Stimulated activated CD8-positive, alpha-beta memory T cell treated with anti-CD3 and anti-CD28 coated beads, Interleukin-15, amount 100 ng/mL, for 4 hours (primary cell): ENCODE measurements at places on chromosomes 16 and 17.

GRCh38 chr17:39791111-39791992 is 53.6 kb downstream of the GRB7 start:
- DNase-seq = no peak

GRCh38 chr16:57352636-57353047 is 5.9 kb upstream of the CCL22 start:
- DNase-seq = no peak

DNA sequence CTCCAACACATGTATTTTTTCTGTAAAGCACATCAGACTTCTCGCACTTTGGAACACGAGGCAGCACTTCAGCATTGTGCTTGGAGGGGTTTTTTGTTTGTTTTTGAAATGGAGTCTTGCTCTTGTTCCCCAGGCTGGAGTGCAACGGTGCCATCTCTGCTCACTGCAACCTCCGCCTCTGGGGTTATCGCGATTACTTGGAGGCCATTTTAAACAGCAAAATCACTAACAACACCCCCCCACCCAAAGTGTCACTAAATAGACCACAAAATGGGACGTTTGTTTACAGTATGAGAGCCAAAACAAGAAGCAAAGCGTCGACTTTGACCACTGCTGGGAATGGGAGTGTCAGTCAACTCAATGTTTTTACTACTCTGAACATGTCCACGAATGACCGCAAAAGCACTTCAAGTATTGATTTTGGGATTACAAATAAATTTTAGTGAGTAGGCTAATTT is 9.0 kb upstream of the C16orf87 start:
- DNase-seq = no peak

DNA sequence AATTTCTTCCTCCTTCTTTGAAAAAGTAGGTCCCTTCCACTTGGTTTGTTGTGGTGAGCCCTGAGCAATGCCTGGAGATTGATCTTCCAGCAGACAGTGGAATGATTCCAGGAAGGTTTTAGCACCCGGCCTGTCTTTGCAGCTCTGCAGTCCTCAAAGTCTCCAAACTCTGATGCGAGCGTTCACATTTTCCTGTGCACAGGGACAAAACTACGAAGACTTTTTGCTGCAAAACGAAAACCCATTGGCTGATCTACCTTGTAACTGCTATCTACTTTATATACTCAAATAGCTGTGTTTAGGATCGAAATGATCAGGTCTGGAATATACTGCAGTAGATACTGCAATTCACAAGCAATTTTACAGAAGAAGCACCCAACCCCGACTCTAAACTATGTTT is 21.7 kb downstream of the G6PC1 start:
- no peak for DNase-seq

DNA sequence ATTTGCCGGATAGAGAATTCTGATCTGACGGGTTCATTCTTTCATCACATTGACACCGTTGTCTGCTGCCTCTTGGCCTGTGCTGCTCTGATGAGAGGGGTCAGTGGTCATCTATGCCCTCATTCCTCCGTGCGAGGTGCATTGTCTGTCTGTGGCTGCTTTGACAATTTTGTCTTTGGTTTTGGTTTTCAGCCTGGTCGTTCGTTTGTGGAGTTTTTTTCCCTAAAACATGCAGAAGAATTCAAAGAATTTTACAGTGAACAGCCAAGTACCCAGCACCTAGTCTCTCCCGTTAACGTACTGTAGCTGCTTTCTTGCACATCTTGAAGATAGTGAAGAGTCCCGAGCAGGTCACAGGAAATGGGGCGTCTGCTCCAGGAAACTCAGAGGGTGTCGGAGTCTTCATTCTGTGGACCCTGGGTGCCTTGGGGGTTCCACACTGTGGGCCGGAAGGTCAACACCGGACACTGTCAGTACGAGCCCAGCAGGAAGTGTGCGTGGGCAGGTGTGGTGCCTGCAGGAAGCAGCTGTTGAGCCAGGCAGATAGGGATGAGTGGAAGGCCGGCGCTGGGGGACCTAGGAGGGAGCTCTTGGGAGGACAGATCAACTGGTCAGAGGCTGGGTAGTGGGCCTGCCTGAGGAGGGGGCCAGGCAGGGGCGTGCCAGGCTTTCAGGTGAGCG is 28.2 kb downstream of the CRAMP1 start:
- no peak for DNase-seq

GRCh38 chr17:41885733-41886132 is 20.5 kb upstream of the KLHL11 start:
- DNase-seq = no peak

DNA sequence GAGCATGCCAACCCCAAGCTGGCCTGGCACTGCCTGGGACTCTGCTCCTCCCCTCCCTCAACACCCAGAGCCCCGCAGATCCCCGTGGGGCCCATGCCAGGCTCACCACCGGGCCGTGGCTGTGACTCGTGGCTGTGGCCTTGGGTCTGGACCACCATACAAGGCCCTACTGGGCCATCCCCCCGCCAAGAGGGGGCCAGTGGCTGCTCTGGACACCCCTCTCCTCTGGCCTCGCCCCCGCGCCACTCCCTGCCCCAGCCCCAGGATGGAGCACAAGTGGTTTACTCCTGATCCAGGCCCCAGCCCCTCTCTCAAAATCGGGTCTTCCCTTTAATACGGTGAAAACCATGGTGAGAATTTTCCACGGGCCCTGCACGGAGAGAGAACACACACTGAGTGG is 3.0 kb downstream of the PABPN1L start:
- no peak for DNase-seq

DNA sequence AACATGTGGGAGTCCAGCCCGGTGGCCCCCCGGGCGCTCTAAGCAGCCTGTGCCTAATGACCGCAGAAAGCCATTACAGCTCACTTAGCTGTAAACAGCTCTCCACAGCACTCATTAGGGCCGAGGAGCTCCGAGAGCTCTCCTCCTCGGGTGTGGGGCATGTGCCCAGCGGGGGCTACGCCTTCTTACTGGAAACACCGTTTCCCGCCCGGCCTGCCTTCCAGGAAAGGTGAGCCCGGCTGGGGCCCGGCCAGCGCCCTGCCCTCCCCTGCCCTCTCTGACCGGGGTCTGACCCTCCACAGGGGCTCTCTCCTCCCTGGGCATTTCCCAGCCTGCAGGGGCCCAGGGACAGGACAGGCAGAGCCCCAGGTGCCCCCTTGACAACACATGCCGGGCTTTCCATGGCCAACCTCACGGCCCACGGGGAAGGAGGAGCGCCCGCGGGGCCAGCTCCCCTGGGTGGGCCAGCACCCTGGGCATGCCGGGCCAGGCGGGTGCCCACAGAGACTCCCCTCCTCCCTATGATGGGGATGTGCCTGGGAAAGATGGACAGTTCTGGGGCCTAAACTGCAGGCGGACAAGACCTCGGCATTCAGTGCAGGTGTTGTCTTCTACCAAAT is 72.6 kb downstream of the SDK2 start:
- no peak for DNase-seq

GRCh38 chr17:82815354-82815753 is 24.5 kb downstream of the ZNF750 start:
- no peak for DNase-seq

DNA sequence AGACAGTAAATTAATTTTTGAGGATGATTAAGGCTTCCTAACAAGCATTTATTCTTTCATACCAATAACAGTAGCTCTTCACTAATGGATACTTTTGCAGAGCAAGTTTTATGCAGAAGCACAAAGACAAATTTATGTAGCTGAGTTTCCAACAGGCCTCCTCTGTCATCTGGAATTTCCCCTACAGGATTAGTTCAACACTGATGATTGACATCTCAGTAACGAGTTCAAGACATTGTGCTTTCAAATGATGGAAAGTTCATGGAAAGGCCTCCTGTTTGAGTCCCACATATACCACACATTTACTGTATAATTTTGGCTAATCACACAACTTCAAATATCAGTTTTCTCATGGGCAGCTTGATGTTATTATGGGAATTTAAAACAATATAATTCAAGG is 40.6 kb downstream of the ABCA10 start:
- DNase-seq = no peak
